ENCODE measurements at places on chromosomes 5 and 9.

- no peaks in the 10 kb centered on the region for H3K27me3 ChIP-seq
- no peak overlapping the region for H3K27ac ChIP-seq
- peak; percentile 67 for DNase-seq
- no peaks in the 10 kb centered on the region for H3K4me1 ChIP-seq
- no peaks in the 10 kb centered on the region for H3K36me3 ChIP-seq
Observed at GRCh38 chr5:18792145-18792544, 1157.9 kb downstream of the TAF11L14 start.

DNA sequence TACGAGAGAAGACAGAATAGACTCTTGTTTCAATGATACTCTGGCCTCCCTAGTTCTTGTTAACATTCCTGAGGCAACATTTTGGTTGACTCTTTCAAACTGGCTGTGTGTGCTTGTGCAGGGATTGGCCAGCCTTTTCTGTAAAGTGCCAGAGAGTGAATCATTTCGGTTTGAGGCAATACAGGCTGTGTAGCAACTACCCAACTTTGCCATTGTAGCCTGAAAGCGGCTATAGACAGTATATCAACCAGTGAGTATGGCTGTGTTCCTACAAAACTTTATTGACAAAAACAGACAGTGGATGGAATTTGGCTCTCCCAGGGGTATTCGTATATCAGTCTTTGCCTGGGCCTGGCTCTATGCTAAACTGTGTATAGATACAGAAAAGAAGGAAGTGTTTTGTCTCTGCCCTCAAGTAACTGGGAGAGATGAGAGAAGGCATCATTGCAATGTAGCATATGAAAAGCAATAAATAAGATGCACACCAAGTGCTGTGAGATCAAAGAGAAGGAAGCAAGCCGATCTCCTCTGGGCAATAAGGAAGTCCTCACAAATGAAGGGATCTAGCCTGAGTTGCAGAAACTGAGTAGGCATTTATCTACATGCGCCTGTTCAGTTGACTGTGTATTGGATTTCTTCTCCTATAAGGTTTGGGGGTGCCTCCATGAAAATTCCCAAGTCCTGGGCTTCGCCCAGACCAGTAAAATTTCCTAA lies 568.0 kb upstream of the KLF4 start:
- no peak overlapping the region for H3K27ac ChIP-seq
- peak; percentile 55 for DNase-seq
- no peaks in the 10 kb centered on the region for H3K27me3 ChIP-seq
- H3K4me3 ChIP-seq = no peak overlapping the region

DNA sequence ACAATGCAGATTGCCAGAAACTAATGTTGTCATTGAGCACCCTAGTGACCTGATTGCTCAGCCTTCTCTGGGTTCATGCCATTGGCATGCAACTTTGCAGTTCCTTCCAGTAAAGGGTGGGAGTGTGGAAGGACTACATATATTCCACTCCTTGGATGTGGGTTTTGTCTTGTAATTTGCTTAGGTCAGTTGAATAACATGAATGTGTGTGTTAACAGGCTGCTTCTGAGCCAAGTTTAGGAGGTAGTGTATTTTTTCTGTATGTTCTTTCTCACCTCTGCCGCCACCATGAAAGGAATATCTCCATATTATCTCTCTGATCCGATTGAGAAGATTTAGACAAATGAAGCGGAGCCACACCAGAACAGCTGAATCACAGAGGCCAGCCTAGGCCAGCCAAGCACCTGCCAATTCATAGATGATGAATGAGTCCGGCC lies 1929.6 kb upstream of the CDH6 start:
- no peak overlapping the region for H3K27ac ChIP-seq
- no peaks in the 10 kb centered on the region for H3K27me3 ChIP-seq
- H3K36me3 ChIP-seq = no peaks in the 10 kb centered on the region
- no peak overlapping the region for H3K4me3 ChIP-seq
- no peak for DNase-seq

GRCh38 chr5:179143446-179143845 lies 83.3 kb downstream of the ZNF354C start:
- H3K27me3 ChIP-seq = no peaks in the 10 kb centered on the region
- no peak overlapping the region for H3K4me3 ChIP-seq
- H3K36me3 ChIP-seq = no peaks in the 10 kb centered on the region
- H3K4me1 ChIP-seq = no peaks in the 10 kb centered on the region
- no peak for DNase-seq

GRCh38 chr9:136482046-136482792 lies 621 bp downstream of the SEC16A start:
- H3K36me3 ChIP-seq = no peaks in the 10 kb centered on the region
- H3K4me1 ChIP-seq = peaks cover 17% of the 10 kb centered on the region
- H3K4me3 ChIP-seq = peak overlapping the region; percentile 91
- peak; percentile 80 for DNase-seq
- peak overlapping the region; percentile 92 for H3K27ac ChIP-seq

DNA sequence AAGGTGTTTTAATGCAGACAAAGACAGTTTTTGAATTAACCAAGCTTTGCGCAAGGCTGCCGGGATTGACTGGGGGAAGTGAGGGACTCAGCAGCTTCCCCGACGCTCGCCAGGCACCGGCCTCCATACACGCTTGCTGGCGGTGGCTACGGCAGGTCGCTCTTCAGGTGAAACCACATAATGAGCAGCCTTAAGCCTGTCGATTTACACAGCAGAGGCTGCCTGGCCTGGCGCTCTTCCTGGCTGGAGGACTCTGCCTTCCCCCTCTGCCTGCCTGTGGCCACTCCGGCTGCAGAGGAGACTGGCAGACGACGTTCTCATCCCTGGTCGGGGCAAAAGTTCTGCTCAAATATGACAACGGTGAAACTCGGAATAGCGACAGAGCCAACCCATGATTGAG lies 9.0 kb upstream of the NOTCH1 start:
- no peak overlapping the region for H3K27ac ChIP-seq
- DNase-seq = no peak
- H3K4me3 ChIP-seq = no peak overlapping the region
- no peaks in the 10 kb centered on the region for H3K36me3 ChIP-seq
- H3K4me1 ChIP-seq = peaks cover 21% of the 10 kb centered on the region
- H3K27me3 ChIP-seq = no peaks in the 10 kb centered on the region

DNA sequence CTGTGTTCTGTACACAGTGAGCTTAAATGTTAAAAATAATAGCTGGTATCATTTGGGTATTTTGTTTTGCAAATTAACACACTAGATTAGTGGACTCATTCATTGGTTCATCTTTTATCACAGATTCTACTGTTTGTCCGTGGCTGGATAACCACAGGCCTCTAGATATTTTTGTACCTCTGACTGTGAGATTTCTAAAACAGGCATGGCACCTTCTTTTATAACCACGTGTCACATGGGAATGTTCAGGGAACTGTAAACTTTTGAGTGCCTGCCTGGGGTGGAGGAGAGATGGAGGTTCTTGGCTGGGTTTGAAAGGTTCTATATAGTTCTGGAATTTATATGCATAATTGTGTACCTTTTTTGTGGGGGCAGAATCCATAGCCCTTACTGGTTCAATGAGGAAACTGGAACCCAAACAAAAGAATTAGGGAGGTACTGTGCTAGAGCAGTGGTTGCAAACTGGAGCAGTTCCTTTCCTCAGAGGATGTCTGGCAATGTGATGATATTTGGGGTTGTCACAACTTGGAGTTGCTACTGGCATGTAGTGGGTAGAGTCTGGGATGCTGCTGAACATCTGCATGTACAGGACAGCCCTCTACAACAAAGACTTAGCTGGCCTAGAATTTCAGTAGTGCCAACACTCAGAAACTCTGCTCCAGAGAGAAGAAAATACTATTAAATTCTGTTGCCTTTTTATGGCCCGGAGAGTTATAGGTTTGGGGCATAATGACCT lies 16.9 kb downstream of the TLE4 start:
- H3K4me3 ChIP-seq = no peak overlapping the region
- DNase-seq = no peak
- H3K4me1 ChIP-seq = peaks cover 7% of the 10 kb centered on the region
- peaks cover 2% of the 10 kb centered on the region for H3K36me3 ChIP-seq

DNA sequence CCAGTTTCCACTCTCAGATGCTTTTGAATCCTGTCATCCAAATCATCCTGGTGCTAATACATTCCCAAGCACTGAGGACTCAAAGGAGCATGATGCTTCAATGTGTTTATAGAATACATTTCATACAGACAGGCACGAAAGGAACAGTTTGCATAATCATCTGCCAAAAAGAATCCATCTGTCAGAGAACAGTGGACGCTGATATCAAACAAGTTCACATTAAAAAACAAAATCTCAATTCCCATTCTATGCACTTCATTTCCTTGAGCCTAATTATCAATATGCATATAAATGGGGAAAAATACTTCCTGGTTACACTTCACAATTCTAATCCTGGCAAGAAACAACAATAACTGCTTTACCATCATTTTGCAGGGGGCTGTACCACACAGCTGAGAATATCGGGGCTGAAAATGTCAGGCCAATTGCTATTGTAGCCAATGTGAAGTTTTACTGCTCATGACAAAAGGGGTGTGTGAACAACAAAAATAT lies 125.5 kb upstream of the FAM174A start:
- no peak overlapping the region for H3K4me3 ChIP-seq
- DNase-seq = no peak
- no peaks in the 10 kb centered on the region for H3K27me3 ChIP-seq

DNA sequence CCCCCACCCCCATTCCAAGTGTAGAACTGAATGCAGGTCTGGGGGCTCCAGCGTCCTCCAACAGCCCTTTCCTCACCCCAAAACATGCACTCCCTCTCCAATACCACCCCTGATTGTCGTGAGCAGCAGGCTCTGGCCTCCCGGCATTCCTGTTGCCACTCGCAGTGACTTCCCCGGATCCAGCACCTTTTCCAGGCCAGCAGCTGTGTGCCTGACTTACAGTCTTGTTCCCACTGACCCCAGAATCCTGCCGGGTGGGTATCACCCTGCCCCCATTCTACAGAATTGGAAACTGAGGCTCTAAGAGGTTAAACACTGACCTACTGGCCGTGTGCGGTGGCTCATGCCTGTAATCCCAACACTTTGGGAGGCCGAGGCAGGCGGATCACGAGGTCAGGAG lies 127.2 kb downstream of the OLFM1 start:
- DNase-seq = no peak
- no peak overlapping the region for H3K4me3 ChIP-seq

DNA sequence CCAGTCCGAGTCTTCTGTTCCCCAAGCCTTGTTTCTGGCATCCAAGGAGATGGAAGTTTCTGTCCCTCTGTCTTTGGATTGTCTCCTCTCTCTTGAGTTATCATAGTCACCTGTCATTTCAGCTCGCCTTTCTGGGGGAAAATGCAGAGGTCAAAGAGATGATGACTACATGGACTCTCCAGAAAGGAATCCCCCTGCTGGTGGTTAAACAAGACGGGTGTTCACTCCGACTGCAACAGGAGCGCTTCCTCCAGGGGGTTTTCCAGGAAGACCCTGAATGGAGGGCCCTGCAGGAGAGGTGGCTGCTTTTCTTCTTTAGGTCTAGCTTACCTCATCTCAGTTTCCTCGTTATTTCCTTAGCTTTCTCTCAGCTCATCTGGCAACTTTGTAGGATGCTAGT lies 25.1 kb downstream of the ERAP2 start:
- no peaks in the 10 kb centered on the region for H3K27me3 ChIP-seq
- H3K4me1 ChIP-seq = no peaks in the 10 kb centered on the region
- H3K4me3 ChIP-seq = no peak overlapping the region

DNA sequence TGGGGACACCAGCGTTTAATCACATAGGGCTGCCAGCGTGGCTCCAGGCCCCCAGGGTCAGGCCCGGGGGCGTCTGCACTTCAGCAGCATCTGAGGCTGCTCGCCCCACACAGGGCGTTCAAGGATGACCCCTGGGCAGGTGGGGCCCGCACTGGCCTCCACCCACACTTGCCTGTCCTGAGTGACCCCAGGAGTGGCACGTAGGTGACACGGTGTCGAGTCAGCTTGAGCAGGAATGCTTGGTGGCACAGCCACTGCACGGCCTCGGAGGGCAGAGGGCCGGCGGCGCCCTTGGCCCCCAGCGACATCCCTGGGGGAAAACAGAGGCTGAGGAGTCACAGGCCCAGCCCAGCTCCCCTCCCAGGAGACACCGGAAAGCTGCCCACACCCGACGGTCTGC lies 29.0 kb downstream of the SLC6A18 start:
- no peak for DNase-seq
- no peaks in the 10 kb centered on the region for H3K4me1 ChIP-seq
- peaks cover 47% of the 10 kb centered on the region for H3K36me3 ChIP-seq
- H3K4me3 ChIP-seq = no peak overlapping the region
- no peaks in the 10 kb centered on the region for H3K27me3 ChIP-seq

DNA sequence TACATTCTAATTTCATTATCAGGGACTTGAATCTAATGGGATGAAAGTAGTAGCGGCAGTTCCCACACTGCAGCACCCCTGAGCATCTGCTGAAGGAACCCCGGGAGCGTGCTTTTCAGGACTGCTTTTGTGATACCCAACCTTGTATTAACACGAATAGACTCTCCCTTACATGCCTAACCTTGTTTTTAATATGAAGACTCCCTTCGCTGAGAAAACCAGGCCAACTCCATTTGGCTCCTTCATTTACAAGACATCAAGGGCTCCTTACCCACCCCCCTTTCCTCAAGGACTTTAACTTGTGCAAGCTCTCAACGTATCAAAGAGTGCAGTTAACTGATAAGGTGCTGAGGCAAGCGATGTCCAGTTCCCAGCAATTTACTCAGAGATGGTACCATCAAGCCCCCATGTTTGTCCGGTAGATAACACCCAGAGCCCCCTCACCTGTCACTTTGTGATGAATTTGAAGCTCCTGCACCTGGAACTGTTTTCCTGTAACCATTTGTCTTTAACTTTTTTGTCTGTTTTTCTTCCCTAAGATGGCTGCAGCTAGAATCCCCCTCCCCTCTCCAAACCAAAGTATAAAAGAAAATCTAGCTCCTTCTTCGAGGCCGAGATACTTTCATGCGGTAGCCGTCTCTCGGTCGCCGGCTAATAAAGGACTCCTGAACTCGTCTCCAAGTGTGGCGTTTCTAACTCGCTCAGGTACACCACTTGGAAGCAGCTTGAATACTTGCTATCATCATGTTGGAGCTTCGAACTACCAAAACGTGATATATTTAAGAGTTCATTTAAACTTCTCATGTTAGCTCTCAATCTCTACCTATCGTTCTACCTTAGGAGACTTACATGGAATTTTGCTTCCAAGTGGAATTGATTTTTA lies 10.7 kb downstream of the HNRNPH1 start:
- no peak overlapping the region for H3K27ac ChIP-seq
- H3K27me3 ChIP-seq = no peaks in the 10 kb centered on the region
- peaks cover 48% of the 10 kb centered on the region for H3K36me3 ChIP-seq
- DNase-seq = no peak
- no peak overlapping the region for H3K4me3 ChIP-seq

GRCh38 chr9:98916660-98917059 lies 27.0 kb upstream of the COL15A1 start:
- DNase-seq = no peak
- H3K36me3 ChIP-seq = no peaks in the 10 kb centered on the region
- H3K27ac ChIP-seq = no peak overlapping the region
- H3K4me3 ChIP-seq = no peak overlapping the region

- H3K4me3 ChIP-seq = no peak overlapping the region
- DNase-seq = no peak
- H3K27me3 ChIP-seq = no peaks in the 10 kb centered on the region
- no peaks in the 10 kb centered on the region for H3K4me1 ChIP-seq
- peaks cover 3% of the 10 kb centered on the region for H3K36me3 ChIP-seq
- H3K27ac ChIP-seq = no peak overlapping the region
Observed at GRCh38 chr5:159189310-159189709, 20.0 kb downstream of the RNF145 start.

Measured in small intestine (tissue), 16 donors.